ENCODE measurements at places on chromosomes 6 and 20. TPM values are rescaled to one million over a fixed set of nuclear protein-coding genes. Genes with fewer than 3 reads are reported as not detected.

DNA sequence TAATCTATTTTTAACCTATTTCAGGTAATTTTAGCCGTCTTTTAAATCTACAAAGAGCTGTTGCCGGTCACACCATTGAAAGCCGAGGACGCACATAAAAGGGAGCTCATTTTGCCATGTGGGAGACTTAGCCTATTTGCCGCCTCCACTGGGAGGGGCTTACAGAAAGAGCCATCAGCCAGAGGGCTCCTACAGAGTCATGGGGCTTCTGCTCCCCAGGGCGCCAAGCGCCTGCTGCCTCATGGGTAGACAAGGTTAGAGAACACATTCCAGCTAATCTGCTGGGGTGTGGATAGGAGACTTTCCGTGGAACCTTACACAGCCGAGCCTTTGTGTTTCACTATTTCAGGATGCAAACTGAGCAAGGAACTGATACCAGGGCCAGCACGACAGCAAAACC lies 12.6 kb downstream of the PCMTD2 start:
- H3K27me3 ChIP-seq: no peaks in the 10 kb centered on the region
- no peaks in the 10 kb centered on the region for H3K4me1 ChIP-seq
- no peak overlapping the region for H3K27ac ChIP-seq
- peaks cover 22% of the 10 kb centered on the region for H3K36me3 ChIP-seq
- no peak overlapping the region for H3K4me3 ChIP-seq
- DNase-seq: no peak

GRCh38 chr6:79526897-79527296 lies 10.3 kb downstream of the LCA5 start:
- no peaks in the 10 kb centered on the region for H3K27me3 ChIP-seq
- no peak overlapping the region for H3K4me3 ChIP-seq
- H3K36me3 ChIP-seq: no peaks in the 10 kb centered on the region
- H3K4me1 ChIP-seq: no peaks in the 10 kb centered on the region

- no peaks in the 10 kb centered on the region for H3K36me3 ChIP-seq
- H3K27me3 ChIP-seq: no peaks in the 10 kb centered on the region
- H3K27ac ChIP-seq: no peak overlapping the region
- DNase-seq: peak; percentile 56
Observed at GRCh38 chr20:25148181-25148981, 47.1 kb upstream of the ENTPD6 start.

DNA sequence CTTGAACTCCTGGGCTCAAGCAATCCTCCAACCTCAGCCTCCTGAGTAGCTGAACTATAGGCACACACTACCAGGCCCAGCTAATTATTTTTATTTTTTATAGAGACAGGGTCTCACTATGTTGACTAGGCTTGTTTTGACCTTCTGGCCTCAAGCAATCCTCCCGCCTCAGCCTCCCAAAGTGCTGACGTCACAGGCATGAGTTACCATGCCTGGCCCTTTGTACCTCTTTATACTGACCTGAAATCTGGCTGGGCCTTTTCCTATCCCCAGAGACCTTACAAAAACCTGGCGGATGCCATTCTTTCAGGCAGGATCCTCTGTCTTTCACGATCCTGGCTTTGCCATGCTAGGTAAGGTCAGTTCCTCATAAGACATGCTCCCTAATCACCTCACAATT lies 11.5 kb downstream of the WFDC3 start:
- no peaks in the 10 kb centered on the region for H3K4me1 ChIP-seq
- no peak overlapping the region for H3K4me3 ChIP-seq
- H3K27me3 ChIP-seq: no peaks in the 10 kb centered on the region
- no peaks in the 10 kb centered on the region for H3K36me3 ChIP-seq
- no peak overlapping the region for H3K27ac ChIP-seq
- DNase-seq: no peak

DNA sequence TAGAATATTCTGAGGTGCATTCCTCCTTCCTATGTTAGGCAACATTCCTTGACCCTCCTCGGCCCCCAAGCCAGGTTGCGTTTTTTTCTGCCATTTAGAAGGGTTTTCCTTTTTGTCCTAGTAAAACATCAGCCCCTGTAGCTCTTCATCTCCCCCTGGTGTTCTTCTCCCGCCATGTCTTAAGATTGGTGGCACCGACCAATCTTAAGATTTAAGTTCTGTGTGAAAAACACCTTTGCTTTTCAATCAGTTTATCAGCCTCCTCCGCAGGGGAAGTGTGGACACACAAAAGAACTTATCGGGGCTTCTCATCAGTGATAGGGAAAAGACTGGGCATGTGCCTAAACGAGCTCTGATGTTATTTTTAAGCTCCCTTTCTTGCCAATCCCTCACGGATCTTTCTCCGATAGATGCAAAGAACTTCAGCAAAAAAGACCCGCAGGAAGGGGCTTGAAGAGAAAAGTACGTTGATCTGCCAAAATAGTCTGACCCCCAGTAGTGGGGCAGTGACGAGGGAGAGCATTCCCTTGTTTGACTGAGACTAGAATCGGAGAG lies 719 bp upstream of the EDN1 start:
- H3K4me3 ChIP-seq: peak overlapping the region; percentile 75
- H3K27me3 ChIP-seq: no peaks in the 10 kb centered on the region
- no peaks in the 10 kb centered on the region for H3K4me1 ChIP-seq
- H3K36me3 ChIP-seq: no peaks in the 10 kb centered on the region
- no peak overlapping the region for H3K27ac ChIP-seq

GRCh38 chr6:138931660-138932059 lies 56.4 kb downstream of the REPS1 start:
- 0 out of 2 replicates have a peak, but pooled peaks cover 2% of the 10 kb centered on the region for H3K4me1 ChIP-seq
- no peak overlapping the region for H3K27ac ChIP-seq
- H3K4me3 ChIP-seq: no peak overlapping the region
- no peak for DNase-seq
- H3K36me3 ChIP-seq: peaks cover 21% of the 10 kb centered on the region

DNA sequence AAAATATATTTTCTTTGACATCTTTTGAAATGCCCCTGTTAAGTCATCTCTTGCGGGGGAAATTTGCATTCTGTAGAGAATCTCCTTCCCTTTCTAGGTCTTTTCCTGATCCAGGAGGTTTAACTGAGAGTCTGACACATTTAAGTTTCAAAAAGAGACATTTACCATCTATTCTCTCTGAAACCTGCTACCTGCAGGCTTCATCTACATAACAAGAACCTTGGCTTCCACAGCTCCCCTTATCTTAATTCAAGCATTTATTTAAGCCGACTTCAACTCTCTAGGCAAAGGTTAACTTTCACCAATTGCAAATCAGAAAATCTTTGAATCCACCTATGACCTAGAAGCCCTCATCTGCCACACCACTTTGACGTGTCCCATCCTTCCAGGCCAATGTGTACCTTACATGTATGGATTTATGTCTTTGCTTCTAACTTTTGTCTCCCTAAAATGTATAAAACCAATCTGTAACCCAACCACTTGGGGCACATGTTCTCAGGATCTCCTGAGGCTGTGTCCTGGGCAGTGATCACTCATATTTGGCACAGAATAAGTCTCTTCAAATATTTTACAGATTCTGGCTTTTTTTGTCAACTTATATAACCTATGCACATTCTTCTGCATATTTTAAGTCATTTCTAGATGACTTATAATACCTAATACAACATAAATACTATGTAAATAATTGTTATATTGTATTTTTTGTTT lies 666.7 kb downstream of the UTRN start:
- no peak overlapping the region for H3K27ac ChIP-seq
- H3K36me3 ChIP-seq: peaks cover 22% of the 10 kb centered on the region
- peaks cover 4% of the 10 kb centered on the region for H3K4me1 ChIP-seq

GRCh38 chr6:56528412-56528841 lies 114.3 kb downstream of the DST start:
- DNase-seq: no peak
- peaks cover 3% of the 10 kb centered on the region for H3K4me1 ChIP-seq
- H3K4me3 ChIP-seq: no peak overlapping the region
- peaks cover 34% of the 10 kb centered on the region for H3K36me3 ChIP-seq
- no peak overlapping the region for H3K27ac ChIP-seq

GRCh38 chr6:50712291-50712690 lies 1.0 kb upstream of the TFAP2D start:
- H3K27ac ChIP-seq: no peak overlapping the region
- peaks cover 8% of the 10 kb centered on the region for H3K4me1 ChIP-seq
- peaks cover 95% of the 10 kb centered on the region for H3K27me3 ChIP-seq
- no peak overlapping the region for H3K4me3 ChIP-seq
- no peak for DNase-seq
- H3K36me3 ChIP-seq: no peaks in the 10 kb centered on the region

- no peaks in the 10 kb centered on the region for H3K27me3 ChIP-seq
- DNase-seq: no peak
- H3K36me3 ChIP-seq: peaks cover 4% of the 10 kb centered on the region
Observed at GRCh38 chr20:47680804-47681529, 104.3 kb downstream of the SULF2 start.

DNA sequence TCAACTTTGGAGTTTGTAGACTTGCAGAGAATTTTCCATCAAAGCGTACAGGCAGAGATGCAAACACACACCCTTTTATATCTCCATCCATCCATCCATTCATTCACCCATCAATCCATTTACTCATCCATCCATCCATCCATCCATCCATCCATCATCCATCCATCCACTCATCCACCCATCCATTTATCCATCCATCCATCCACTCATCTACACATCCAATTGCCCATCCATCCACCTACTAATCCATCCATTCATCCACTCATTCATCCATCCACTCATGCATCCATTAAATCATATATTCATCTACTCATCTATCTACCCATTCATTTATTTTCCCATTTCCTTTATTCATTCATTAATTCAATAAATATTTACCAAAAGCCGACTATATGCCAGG lies 52.1 kb downstream of the KCNB1 start:
- no peaks in the 10 kb centered on the region for H3K27me3 ChIP-seq
- no peak overlapping the region for H3K4me3 ChIP-seq
- no peaks in the 10 kb centered on the region for H3K36me3 ChIP-seq

- peaks cover 11% of the 10 kb centered on the region for H3K36me3 ChIP-seq
- no peaks in the 10 kb centered on the region for H3K27me3 ChIP-seq
- H3K4me3 ChIP-seq: no peak overlapping the region
- no peaks in the 10 kb centered on the region for H3K4me1 ChIP-seq
- DNase-seq: no peak
Observed at GRCh38 chr6:156832231-156832647, 55.1 kb downstream of the ARID1B start.

- H3K4me3 ChIP-seq: no peak overlapping the region
- H3K36me3 ChIP-seq: no peaks in the 10 kb centered on the region
- DNase-seq: no peak
Observed at GRCh38 chr6:90175627-90176538, 120.8 kb downstream of the BACH2 start.

DNA sequence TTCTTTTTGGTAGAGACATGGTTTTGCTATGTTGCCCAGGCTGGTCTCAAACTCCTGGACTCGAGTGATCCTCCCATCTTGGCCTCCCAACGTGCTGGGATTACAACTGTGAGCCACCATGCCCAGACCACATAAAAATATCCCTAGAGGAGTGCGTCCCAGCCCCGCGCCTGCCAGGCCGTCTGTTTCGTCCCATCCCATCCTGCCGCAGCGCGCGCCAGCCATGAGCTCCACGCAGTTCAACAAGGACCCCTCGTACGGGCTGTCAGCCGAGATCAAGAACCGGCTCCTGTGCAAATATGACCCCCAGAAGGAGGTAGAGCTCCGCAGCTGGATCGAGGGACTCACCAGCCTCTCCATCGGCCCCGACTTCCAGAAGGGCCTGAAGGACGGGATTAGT lies 16.6 kb upstream of the AMD1 start:
- no peaks in the 10 kb centered on the region for H3K27me3 ChIP-seq
- no peak overlapping the region for H3K27ac ChIP-seq

GRCh38 chr6:42834056-42834455 lies 45.4 kb upstream of the RPL7L1 start:
- H3K4me1 ChIP-seq: no peaks in the 10 kb centered on the region
- no peak for DNase-seq
- no peaks in the 10 kb centered on the region for H3K27me3 ChIP-seq
- H3K27ac ChIP-seq: no peak overlapping the region
- H3K36me3 ChIP-seq: peaks cover 13% of the 10 kb centered on the region

GRCh38 chr6:148524471-148524882 lies 181.8 kb downstream of the SASH1 start:
- no peaks in the 10 kb centered on the region for H3K27me3 ChIP-seq
- peaks cover 45% of the 10 kb centered on the region for H3K36me3 ChIP-seq
- no peak overlapping the region for H3K27ac ChIP-seq
- no peak for DNase-seq
- H3K4me1 ChIP-seq: peaks cover 2% of the 10 kb centered on the region

DNA sequence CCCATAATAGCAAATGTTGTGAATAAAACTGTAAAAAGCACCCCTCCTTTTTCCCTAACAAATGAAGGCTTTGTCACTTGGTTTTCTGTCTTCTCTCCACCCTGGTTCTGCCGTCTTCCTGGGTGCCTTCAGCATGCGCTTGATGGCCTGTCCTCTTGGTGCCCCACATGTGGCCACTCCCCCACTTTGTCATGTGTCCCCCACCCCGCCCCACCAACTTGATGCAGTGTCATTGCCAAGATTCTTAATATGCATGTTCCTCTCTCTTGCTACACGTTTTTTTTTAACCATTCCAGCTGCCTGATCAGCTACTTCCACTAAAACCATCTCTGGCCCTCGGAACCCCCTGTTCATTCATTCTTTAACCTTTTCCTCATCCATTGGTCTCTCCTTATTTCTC lies 340.3 kb downstream of the QKI start:
- no peak for DNase-seq
- H3K4me1 ChIP-seq: peaks cover 7% of the 10 kb centered on the region
- H3K4me3 ChIP-seq: no peak overlapping the region

DNA sequence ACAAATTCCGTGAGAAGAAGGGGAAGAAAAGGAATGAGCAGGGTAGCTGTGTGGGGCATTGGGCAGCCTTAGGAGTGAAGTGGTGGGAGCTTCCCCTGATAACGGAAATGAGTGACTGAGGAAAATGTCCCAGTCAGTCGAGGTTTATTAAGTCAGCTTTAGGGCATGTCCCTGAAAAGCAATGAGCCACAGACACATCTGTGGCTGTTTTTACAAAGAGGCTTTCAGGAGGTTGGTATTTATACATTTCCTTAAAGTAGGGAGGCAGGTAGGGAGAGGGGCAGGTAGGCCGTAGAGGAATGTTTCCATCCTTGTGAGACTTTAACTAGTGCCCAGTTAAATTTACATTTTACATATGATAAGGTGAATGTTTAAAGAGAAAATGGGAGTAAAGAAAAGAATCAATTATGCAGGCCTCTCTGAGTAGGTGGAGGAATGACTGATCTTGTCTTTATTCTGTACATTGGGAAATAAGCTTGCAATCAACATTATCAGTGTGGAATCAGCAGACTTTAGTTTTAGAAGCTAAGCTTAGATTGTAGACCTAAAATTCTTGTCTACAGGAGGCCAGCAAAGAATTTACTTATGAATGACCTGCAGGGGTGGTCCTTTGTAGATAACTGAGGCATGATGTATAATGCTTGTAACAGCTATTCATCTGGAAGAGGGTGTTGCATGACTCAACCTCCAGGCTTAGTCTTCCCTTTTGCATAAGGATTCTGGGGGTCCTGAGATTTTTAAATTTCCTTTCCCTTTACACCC lies 18.5 kb downstream of the SLC22A2 start:
- no peak for DNase-seq
- peaks cover 7% of the 10 kb centered on the region for H3K4me1 ChIP-seq
- H3K27ac ChIP-seq: peak overlapping the region; percentile 49

Gene KCNK16
- not detected for total RNA-seq

Gene FLRT3
- total RNA-seq: 2.1 TPM

Gene LTV1
- 62.9 TPM for total RNA-seq

Gene PLN
- not detected for total RNA-seq

Gene MACROD2
- 1.6 TPM for total RNA-seq

Gene VWA7
- 2.5 TPM for total RNA-seq

Gene FAM209A
- not detected for total RNA-seq

Gene VSX1
- not detected for total RNA-seq
